ENCODE measurements at places on chromosomes 5 and 9.

- DNase-seq, result no peak
Measured at GRCh38 chr5:149549461-149550267, 1.6 kb downstream of the CSNK1A1 start.

GRCh38 chr5:75473463-75473862 is 38.0 kb downstream of the CERT1 start:
- no peak for DNase-seq

DNA sequence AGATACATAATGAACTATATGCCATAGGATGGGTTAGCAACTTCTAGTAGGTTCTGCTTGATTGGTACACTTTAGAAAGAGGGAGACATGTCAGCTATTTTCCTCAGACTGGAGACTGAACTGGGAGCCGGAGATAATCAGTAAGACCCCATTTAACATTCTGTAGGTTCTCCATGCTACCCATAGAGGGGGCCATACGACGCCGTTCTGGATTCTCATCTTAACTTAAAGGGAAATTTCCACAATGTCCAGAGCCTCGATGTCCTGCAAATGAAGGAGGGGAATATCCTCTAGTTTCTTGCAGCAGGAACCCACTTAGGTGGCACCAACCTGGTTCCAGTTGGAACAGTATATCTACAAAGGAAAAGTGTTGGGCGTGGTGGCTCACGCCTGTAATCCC is 22.3 kb upstream of the NPM1 start:
- no peak for DNase-seq

GRCh38 chr5:150588596-150588890 is 51.9 kb upstream of the SYNPO start:
- no peak for DNase-seq

GRCh38 chr9:86925686-86926085 is 21.6 kb downstream of the GAS1 start:
- no peak for DNase-seq

DNA sequence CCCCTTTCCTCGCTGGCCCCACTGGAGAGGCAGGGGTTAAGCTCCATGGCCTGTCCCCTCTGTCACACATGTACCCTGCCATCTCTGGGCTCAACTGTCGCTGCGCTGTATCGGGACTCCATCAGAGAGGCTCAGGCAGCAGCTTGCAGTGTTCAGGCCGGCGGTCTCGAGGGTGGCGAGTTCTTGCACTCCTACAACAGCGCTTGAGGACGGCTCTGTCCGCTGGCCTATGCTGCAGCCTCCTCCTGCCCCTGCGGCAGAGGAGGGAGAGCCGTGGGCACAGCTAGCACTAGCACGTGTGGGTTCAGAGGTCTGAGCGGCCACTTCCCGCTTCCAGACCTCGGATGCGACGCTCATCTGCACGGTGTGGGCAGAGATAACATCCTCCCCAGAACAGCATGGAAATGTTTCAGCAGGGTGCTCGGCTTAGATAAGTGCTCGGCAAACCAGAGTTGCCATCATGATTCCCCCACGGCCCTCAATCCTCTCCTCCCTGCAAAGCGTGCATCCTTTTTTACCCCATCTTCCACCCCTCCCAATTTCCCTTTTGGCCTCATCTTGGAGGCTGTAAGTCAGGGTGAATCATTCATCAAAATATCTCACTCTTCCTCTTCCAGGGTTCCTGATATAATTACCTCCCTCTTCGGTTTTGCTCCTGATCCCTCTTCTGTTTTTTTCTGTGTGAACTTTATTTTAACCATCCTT is 41.9 kb upstream of the FUBP3 start:
- DNase-seq, result no peak

DNA sequence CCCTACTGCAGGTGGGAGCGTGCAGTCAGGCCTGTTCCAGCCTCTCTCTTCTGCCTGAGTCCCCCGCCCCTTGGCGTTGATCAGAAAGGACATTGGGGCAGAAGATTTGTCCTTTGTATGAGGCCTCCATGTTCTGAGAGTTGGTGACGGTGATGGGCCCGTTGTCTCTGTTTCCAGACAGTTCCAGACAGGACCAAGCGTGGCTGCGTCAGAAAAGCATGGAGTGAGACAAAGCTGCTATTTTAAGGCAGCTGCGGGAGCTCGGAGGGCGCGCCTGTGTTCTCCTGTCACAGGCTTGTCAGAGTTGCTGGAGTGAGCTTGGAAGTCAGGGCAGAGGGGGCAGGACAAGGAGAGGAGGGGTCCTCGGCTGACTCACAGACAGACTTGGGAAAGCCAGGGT is 32.1 kb upstream of the SH3PXD2B start:
- no peak for DNase-seq

GRCh38 chr5:35115920-35116319 is 68.2 kb upstream of the AGXT2 start:
- DNase-seq, result no peak

DNA sequence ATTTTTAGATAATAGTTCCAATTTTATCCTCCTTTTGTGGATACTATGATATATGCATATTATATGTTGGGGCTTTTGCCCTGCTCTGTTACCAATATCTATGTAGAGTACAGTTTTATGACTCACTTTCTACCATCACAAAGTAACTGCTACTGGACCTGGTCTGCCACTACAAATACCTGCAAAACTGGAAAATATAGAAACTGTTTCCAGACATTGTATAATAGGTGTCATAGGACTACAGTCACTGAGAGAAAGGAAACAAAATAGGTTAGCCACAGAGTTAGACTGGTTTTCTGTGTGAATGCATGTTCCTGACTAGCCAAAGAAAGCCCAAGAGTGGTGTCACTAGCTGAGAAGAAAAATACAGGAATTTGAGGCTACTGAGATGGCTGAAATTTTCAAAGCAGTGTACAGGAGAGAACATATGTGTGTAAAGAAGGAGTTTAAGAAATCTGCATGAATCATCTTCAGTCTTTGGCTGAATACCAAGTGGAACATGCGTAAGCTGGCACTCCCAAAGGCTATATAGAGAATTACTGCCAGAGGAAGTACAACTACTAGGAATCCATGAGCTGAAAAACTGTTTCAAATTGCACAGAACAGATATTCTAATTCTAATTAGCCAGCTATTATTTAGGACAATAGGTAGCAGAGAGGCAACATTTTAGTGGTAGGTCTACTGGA is 29.0 kb upstream of the FAM174A start:
- DNase-seq, result no peak

DNA sequence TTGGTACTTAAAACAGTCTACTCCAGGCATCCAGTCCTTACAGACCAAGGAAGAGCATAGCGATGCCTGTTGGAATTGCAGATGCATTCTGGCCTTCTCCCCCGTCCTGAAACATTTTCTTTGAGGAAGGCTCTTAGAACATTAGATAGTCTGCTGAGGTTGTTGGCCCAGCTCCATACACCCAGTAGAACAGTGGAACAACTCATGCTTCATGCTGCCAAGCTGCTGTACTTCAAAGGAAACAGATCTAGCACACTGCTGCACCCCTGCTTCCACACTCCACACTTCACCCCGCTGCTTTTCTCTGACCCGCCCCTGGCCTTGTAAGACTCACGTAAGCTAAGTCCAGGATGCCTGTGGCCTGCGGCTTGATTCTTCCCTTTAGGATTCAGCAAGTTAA is 33.4 kb upstream of the NCS1 start:
- no peak for DNase-seq

All from HL-60 (cell line).